ENCODE measurements at places on chromosomes 5 and 9. TPM values are rescaled to one million over a fixed set of nuclear protein-coding genes. Genes with fewer than 3 reads are reported as not detected.

Gene RAD23B
- total RNA-seq: 141 TPM

Gene IFNE
- not detected for total RNA-seq

Gene PDCD1LG2
- 0.05 TPM for total RNA-seq

Gene TMEFF1
- total RNA-seq: 33.4 TPM

Gene ZNF454
- total RNA-seq: 2.5 TPM

Gene SLC4A9
- 0.89 TPM for total RNA-seq

Gene ZFP2
- 0.89 TPM for total RNA-seq

Gene IL3
- not detected for total RNA-seq

Gene CDC26
- total RNA-seq: 26.9 TPM

Gene SLC23A1
- total RNA-seq: 1.0 TPM

Gene MCIDAS
- 1.0 TPM for total RNA-seq

Gene TNC
- 1.6 TPM for total RNA-seq

Gene OTP
- total RNA-seq: 1.1 TPM

Gene CTNND2
- 49.9 TPM for total RNA-seq

Gene IGFBPL1
- total RNA-seq: 236 TPM

Gene QSOX2
- total RNA-seq: 14.0 TPM

DNA sequence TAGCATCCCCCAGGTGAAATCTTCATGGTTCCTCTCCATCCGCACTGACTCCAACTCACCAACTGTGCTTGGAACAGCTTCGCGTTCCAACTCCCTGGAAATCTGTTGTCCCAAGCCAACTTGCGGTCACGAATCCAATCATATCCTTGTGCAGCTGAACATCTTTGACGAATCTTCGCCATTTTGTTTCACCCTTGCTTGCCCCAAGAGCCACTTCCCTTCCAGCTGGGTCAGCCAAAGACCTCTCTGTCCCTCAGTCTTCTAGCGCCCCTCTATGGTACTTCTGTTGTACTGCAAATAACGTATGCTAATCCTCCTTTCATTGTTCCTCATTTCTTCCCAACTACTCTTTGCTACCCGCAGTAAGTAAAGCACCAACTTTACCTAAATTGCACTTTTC lies 61.0 kb upstream of the TARS1 start:
- ATAC-seq: no peak

GRCh38 chr9:122277285-122277897 lies 12.7 kb downstream of the MRRF start:
- no peak for ATAC-seq

- ATAC-seq: no peak
Observed at GRCh38 chr9:37574241-37574721, 1.9 kb downstream of the FBXO10 start.

DNA sequence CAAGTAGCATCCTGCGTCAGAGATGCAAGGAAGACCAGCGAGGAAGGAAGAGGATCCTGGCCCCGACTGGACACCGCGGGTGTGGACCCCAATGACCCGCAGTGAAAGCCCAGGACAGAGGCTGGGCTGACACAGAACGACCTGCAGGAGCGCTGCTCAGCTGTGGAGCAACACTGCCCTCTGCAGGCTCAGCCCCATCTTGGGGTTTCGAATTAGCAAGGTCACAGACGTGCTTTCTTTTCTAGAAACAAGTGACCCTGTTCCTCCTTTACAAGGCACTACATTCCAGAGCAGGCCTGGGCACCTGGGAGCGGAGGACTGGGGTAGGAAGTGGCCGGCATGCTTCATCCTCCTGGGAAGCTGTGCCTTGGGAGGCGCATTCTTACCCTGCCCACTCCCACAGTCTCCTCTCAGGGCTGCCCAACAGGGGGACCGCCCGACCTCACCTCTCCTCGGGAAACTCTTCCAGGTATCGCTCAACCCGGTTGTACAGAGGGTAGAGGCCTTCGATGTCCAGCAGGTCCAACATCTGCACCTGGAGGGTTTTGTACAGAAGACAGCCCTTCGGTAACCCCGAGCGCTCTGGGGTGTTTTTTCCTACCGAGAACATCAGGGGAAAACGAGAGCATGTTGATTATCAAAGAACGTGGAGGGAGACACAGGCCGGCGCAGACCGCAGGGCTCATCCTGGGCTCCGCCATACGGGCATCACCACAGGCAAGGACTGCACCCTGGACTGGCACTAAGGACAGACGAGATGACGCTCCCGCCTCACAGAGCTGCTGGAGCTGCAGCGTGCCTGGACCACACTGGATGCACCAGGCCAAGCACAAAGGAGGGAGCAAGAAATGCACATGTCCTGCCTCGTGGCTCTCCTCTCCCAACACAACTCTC lies 35.0 kb downstream of the IPPK start:
- ATAC-seq: peak; percentile 91

GRCh38 chr5:109045710-109046109 lies 298.0 kb downstream of the FER start:
- ATAC-seq: no peak

- ATAC-seq: peak; percentile 21
Observed at GRCh38 chr9:91844190-91844589, 105.8 kb downstream of the ROR2 start.

GRCh38 chr5:88924330-88924657 lies 41.3 kb upstream of the MEF2C start:
- ATAC-seq: no peak

DNA sequence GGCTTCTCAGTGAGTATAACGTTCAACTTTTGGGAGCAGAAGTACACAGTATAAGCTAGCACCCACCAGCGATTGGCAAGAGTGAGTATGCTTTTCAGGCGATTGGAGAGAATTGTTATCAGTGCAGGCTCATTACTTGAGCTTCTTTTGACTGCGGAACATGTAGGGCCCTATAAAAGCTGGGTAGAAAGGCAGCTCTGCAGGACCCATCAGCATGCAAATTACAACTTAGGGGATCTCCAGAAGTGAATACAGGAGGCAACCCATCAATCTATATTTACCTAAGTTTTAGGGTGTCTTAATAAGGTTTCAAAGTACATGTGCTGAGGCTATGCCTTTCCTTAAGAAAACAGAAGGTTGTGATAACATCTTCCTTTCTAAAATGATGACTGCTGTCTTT lies 225.0 kb downstream of the MLLT3 start:
- no peak for ATAC-seq

GRCh38 chr5:113505181-113505580 lies 8.3 kb upstream of the YTHDC2 start:
- ATAC-seq: no peak

DNA sequence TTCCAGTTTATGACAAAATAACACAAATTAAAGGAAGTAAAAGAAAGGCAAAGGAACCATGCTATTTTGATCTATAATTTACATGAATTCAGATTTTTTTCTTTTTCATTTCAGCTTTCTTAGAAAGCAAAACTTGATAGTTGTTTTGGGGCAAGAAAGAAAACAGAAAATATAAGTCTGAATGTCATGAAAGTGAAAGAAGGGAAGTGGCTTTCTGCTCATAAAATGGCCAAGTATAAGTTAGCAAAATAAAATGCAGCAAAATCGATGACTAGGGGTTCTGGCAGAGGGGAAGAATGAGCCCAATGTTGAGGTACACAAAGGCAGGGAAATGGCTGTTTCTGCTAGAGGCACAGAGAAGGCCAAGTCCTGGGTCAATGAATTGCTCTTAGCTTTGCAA lies 3.0 kb upstream of the IFNW1 start:
- no peak for ATAC-seq

GRCh38 chr9:79687131-79687447 lies 115.3 kb downstream of the TLE4 start:
- no peak for ATAC-seq

DNA sequence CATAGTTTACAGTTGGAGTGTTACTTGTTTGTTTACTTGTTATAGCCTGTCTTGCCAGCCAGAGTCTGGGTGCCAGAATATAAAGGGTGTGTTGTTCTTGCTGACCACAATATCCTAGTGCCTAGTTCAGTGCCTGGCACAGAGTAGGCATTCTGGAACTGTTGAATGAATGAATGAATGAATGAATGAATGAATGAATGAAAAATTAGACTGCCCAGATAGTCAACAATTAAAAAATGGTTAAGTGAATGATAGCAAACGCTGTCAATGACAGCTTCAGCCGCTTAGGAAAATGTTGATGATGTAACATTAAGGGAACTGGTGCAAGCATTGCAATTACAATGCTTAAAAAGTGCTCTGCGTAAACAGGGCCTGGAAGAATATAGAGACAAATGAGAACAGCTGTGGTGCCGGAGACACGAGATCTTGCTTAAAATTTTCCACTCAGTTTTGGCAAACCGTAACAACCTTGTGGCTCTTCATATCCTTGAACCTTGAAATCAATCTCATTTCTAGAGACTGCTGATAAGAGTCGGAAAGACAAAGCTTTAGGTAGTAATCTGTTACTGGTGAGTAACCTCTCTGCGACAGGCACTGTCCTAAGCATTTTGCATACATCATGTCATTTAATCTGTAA lies 4.7 kb upstream of the TTLL11 start:
- ATAC-seq: no peak

- ATAC-seq: no peak
Observed at GRCh38 chr5:131142970-131143617, 22.0 kb downstream of the HINT1 start.

DNA sequence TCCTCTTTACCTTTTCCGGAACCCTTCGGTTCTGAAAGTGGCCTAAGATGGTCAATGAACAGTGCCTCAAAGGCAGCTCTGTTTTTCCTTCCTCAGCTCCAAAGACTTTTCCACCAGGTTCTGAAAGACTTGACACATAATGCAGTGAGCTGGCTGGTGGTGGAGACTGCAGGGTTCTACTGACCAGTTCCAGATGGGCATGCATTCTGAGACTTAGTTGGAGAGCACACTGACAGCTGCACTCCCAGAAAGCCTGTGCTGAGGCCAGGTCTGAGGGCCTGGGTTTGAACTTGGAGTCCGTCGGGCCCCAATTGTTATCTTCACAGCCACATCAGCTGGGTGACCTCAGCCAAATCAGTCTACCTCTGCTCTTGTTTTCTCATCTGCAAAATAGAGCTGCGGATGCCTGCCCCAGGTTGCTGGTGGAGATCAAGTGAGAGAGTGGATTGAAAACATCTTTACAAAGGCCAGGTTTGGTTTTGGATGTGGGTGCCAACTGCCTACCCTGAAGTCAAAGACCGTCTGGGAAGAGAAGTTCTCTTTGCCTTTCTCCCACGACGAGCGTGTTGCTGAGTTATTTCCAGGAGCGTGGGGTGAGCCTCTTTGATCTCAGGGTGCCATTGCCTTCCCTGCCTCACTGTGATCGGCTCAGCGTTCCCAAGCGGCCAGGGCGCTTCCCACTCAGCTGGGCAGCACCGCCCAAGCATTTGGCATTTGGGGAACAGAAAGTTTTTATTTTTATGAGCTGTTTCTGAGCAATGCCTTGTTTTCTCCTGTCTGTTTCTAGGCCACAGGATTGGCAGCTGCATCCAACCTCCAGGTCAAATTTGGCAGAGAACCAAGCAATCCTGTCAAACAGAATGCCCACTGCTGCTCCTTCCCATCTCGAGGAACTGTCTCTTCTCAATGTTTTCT lies 54.9 kb downstream of the RAD23B start:
- ATAC-seq: no peak

- ATAC-seq: no peak
Observed at GRCh38 chr5:39282561-39282960, 63.2 kb upstream of the FYB1 start.

- peak; percentile 21 for ATAC-seq
Observed at GRCh38 chr9:2109069-2109650, 94.0 kb downstream of the SMARCA2 start.

- ATAC-seq: peak; percentile 19
Observed at GRCh38 chr9:93205045-93205768, 21.3 kb downstream of the WNK2 start.

GRCh38 chr5:33372721-33373472 lies 67.9 kb upstream of the TARS1 start:
- no peak for ATAC-seq

DNA sequence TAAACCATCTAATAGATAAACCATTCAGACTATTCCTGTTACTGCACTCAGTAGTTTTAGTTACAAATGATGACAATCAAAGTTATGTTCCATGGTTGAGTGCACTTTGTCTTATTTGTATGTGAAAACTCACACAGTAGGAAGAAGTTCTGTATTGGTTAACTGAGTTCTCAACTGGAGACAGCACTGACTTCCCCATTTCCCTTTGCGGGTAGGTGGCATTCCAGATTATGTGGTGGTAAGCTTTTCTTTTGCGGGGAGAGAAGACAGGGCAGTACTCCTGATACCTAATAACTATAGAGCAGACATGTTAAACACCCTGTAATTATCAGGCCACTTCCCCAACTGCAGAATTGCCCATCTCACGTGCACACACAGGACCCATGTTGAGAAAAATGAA lies 24.4 kb downstream of the TARS1 start:
- ATAC-seq: no peak

DNA sequence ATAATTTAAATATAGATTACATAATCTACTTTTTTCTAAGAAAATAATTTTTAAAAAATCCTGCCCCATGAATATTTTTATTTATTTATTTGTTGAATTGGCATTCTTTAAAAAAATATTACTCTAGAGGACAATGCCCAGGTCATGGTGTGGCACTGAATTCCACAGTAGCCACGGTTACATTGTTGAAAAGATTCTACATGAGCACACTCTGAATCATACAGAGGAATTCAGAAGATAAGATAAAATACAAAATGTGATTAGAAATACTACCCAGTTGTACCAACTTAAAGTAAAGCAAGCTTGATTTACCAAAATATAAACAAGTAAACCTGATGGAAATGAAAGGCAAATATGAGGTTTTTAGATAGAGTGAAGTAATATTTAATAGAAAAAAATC lies 183.7 kb downstream of the HCN1 start:
- no peak for ATAC-seq

DNA sequence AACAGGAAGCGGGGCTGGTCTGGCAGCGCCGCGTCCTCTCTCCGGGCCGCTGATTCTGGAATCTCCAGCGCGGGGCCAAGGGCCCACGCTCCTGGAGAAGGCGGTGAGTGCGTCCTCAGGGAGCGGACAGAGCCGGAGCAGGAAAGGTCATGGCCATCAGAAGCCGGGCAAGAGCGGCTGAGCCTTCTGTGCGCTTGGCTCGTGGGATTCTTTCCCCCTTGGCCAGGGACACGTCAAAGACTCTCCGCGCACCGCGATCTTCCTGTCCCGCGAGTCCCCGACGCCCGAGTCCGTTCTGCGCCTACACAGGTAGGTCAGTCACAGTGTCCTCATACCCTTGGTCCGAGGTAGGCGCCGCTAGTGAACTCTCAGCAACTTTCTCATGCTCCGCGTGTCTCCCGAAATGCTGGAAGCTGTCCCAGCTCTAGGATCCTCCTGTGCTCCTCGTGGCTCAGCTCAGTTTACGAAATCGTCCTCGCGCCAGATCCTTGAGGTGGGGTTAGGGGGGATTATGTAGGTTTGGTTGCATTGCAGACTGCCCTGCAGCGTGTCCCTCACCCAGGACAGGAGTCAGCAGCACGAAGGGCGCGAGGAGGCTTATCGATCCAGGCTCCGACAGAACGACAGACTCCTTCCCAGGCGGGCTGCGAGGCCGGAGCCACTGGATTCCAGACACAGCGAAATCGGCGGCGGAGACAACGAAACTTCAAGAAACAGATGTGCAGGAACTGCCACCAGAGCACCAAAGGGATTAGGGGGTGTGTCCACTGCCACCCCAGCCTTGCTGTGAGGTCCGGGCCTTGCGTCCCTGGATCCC lies 8.7 kb downstream of the LHX6 start:
- peak; percentile 22 for ATAC-seq

Data from motor neuron (in vitro differentiated cells).